Smooth muscle cell of the pulmonary artery (primary cell): ENCODE measurements at places on chromosomes 1 and 21. TPM values are rescaled to one million over a fixed set of nuclear protein-coding genes. Genes with fewer than 3 reads are reported as not detected.

SGIP1 gene
- total RNA-seq, result 29.0 and 45.0 TPM in 2 replicates

LEFTY1 gene
- 0.13 TPM in 1 of 2 replicates, not detected in the other for total RNA-seq

TACSTD2 gene
- 0.13 and 0.26 TPM in 2 replicates for total RNA-seq

PLA2G2C gene
- not detected in 2 replicates for total RNA-seq

HRNR gene
- total RNA-seq, result not detected in 2 replicates

NHLH1 gene
- 0.07 TPM in 2 replicates for total RNA-seq

GBP7 gene
- total RNA-seq, result not detected in 2 replicates

RASSF5 gene
- 5.7 and 6.1 TPM in 2 replicates for total RNA-seq

TINAGL1 gene
- total RNA-seq, result 133 and 442 TPM in 2 replicates
